ENCODE measurements at places on chromosomes 1 and 21.

DNA sequence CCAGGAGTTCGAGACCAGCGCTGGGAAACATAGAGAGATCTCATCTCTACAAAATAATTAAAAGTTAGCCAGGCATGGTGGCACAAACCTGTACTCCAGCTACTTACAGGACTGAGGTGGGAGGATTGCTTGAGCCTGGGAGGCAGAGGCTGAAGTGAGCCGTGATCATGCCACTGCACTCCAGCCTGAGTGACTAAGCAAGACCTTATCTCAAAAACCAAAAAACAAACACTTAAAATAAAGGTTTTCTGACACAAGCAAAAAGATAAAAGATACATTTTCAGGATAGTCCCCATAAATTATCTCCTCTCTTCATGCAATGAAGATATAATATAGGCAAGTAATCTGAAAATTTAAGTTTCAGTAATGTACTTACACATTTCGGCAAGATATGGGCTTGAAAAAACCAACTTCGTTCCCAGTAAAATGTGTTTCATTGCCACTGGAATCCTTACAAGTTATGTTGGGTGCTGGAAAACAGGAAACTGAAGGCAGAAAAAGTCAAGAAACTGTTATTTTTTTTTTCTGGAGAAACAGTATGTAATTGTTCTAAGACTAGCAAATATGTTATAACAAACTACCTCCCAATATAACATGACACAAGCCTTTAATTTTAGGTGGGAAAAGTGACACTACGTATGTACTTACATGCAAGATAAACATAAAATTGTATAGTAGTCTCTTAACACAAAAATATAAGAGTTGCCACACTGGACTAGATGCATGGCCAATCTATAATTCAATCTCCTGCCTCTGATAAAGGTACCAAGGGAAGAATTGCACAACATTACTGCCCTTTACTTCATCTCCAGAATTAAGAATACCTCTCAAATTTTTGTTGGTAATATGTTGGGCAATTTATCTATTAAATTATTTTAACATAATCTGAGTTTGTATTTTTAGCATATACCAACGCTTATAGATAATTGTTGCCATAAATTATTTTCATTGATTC lies 15.7 kb downstream of the TM2D1 start:
- DNase-seq = no peak

DNA sequence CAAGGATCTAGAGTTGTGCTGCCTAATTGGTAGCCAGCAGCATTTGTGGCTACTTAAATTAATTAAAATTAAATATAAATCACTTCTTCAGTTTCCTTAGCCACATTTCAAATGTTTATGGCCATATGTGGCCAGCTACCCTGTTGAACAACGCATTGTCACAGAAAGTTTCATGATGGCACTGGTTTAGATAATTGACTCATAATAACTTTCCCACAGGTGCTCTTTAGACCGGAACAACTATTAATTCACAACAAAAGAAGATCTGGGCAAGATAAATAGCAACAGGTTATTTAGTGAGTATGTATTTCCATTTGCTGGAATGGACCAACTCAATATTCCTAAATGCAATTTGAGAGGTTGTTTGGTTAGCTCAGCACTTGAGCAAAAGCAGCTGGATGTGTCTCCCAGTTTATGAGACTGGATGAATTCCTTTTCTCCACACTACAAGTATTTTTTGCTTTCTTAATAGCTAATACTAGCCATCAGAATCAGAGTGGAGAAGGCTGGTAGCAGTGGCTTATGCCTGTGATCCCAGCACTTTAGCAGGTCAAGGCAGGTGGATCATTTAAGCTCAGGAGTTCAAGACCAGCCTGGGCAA lies 3.7 kb upstream of the AMIGO1 start:
- no peak for DNase-seq

DNA sequence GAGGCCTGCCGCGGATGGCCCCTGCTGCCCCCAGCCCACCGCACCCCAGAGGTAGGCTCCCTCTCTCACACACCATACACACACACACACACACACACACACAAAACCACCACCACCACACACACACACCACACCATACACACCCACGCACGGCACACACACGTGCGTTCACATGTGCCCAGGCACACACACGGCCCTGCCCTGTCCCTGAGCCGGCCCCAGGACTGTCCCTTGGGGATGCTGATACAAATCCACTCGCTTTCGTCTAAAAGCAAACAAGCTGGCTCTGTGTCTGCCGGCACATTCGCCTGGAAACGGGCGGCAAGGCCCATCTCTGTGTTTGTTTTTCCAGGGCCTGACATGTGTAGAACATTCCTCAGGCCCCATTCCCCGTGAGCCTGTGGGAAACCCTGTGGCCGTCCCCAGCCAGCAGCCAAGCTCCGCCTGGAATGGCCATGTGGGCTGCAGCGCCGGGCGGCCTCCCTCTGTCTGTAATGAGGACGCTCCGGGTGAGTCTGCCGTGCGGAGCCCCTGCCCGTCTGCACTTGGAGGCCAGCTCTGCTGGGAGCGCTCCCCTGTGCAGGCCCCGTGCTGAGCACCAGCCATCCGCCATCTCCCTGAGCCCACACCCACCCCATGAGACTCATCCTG lies 67.4 kb downstream of the DMRTB1 start:
- peak; percentile 84 for DNase-seq

GRCh38 chr21:16841975-16842695 lies 670.7 kb upstream of the CXADR start:
- no peak for DNase-seq

GRCh38 chr1:160446945-160447600 lies 46.7 kb downstream of the VANGL2 start:
- DNase-seq = no peak

DNA sequence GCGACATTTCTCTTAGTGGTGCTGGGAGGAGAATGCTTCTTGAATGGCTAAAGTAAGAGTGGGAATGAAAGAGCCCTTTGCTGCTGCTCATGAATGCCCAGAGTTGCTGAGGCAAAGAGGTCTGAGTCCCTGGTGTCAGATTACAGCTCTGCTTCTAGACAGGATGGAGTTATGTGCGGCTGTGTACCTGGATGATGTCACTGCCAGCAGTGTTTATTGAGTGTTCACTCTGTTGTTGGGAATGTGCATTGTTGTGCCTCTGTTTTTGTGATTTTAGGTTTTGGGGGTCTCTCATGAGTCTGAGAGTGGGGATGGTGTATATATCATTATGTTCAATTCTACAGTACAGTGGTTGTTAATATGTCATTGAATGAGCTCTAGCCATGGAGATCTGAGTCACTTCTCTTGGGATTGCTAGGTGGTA lies 2.7 kb downstream of the CDC14A start:
- DNase-seq = no peak

GRCh38 chr1:231493421-231494185 lies 34.9 kb upstream of the TSNAX start:
- peak; percentile 5 for DNase-seq

DNA sequence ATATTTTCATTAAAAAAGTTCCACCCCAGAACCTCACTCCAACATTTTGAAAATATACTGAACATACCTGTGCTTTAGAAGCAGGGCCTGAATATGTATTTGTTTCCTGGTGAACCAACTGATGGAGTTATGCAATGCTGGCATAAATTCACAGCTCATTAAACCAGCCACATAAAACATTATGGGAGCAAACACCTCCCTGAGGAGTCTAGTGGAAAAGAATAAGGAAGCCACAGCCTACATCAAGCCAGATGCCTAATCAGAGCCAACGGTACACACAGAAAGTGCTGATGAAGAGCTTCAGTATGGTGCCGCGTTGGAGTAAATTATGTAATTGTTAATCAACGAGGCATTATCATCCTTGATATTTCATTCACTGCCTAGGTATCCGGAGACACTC lies 199.5 kb downstream of the AJAP1 start:
- DNase-seq = no peak
